ENCODE measurements at places on chromosomes 12 and 14.

GRCh38 chr14:50974118-50974517 is 29.8 kb upstream of the PYGL start:
- DNase-seq, result no peak

- no peak for DNase-seq
Measured at GRCh38 chr14:101774006-101774795, 12.7 kb downstream of the PPP2R5C start.

GRCh38 chr14:24160499-24160849 is 591 bp upstream of the IRF9 start:
- DNase-seq, result no peak

GRCh38 chr12:101764051-101764792 is 25.0 kb upstream of the SYCP3 start:
- no peak for DNase-seq

GRCh38 chr12:95942101-95942523 is 302 bp downstream of the CCDC38 start:
- no peak for DNase-seq

DNA sequence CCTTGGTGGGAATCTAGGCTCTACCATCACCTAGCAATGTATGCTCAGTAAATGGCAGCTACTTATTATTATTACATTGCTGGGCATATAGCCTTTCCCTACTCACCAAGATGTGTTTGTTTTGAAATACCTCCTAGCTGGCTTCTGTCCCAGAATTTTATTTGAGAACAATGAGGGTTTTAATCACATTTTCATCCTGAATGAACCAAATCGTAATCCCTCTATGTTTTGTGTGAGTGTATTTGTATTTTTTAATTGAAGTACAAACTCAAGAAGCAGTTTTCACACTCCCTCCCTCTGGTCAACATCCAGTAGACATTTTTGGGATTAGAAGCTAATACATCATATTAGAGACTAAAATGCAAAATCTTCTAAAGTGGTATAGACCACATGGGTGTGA is 7.6 kb downstream of the SLC7A8 start:
- DNase-seq, result no peak

- no peak for DNase-seq
Measured at GRCh38 chr12:45671254-45671653, 58.3 kb upstream of the ARID2 start.

- no peak for DNase-seq
Measured at GRCh38 chr14:60589442-60589841, 59.8 kb downstream of the SIX1 start.

DNA sequence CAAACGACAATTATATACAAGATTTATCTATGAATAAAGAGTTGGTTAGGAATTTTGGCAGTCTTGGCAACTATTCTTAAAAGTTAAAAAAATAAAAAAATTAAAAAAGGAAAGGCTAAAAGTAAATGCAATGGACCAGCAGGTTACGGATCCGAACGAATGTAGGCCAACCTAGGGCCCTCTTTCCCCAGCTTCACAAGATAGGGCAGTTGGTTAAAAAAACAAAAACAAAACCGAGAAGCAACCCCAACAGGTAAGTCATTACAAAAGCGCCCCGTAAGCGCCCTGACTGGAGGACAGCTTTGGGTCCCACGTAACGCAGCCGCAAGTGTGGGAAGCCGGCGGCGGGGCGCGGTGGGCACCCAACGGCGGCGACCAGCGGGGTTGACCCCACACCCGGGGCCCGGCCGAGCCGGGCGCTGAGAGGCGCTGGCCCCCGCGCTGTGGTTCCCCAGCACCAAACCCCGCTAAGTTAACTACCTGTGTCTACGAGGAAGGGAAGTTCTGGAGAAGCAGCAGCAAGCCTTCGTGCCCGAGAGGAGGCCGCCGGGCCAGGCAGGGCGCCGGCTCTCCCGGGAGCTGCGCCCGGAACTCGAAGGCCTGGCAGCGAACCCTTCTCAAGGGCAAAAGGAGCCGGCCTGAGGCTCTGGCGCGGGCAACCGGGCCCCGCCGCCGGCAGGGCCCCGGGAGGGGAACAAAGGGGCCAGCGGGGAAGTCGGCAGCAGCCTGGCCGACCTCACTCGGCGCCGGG is 882 bp downstream of the HECTD1 start:
- DNase-seq, result peak; percentile 87

DNA sequence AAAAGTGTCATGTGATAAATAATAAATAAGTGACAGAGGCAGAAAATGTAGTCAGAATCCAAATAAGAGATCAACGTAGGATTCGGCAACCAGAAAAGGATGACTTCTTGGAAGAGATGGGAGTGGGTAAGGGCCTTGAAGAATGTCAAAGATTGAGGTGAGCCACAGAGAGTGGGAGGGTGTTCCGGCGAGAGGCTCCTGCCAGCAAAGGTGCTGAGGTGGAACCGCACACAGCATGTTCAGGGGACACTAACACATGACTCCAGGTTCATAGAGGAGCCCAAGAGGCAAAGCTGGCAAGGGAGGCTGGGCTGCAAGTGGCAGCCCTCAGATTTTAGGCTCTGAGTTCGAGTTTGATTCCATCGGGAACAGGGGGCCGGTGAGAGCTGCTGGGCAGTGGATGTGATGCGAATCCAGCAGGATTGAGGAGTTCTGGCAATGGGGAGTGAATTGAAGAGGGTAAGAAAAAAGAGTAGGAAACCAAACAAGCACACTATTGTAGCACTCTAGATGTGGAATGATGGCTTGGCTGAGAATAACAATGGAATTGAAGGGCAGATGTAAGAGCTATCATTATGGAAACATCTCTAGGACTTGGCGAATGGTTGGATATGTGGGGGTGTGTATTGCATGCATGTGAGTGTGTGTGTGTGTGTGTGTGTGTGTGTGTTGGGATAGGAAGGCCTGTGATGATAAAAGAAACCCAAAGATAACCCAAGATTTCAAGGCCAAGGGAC is 36.5 kb downstream of the LRRC74A start:
- no peak for DNase-seq

DNA sequence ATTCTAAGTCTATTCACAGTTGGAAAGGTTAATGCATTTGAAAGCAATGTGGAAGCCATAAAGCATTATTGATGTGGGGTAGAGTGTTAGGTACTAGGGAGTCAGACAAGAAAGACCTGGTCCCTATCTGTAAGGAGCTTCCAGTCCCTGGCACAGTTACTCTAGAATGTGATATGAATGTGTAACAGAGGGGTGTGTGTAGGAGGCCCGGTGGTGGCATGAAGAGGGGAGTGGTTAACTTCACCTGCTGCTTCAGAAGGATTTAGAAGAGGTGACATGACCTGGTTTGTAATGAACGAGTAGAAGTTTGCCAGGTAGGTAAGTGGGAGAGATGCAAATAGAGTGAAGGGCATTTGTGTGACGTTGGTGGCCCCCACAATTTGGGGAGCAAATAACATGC is 15.1 kb upstream of the GALNT6 start:
- DNase-seq, result no peak

DNA sequence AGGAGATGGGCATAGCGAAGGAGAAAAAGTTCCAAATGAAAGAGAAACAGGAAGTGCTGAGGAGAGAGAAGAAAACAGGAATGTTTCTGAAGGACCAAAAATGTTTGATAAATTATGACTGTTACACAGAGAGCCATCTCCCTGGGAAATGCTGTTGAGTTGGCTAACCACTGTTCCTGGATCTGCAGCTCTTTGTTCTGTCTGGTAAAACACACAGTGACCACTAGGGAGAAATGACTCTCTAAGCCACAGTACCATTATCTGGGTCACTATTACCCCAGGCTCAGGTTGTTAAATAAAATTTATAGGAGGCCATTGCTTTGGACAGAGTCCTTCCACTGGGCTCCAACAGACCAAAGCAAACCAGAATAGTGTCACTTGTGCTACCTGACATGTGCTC is 219.3 kb downstream of the CRADD start:
- DNase-seq, result no peak

- no peak for DNase-seq
Measured at GRCh38 chr14:69882915-69883314, 3.7 kb downstream of the SMOC1 start.

DNA sequence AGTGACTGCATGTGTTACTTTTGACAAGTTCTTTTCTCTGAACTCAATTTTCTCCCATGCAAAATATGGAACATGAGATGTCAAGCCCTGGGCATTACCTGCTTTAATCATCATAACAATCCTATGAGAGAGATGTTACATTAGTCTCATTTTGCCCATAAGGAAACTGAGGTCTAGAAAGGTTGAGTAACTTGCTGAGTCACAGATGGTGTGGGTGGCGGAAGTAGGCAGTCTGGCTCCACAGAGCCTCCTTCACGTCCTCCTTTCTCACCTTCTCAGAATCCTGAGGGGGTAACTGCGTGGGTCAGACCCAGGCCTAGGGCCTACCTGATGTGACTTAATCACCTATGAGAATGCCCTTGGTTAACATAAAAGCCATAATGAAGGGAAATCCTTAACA is 50.7 kb downstream of the TMTC1 start:
- DNase-seq, result no peak

- DNase-seq, result no peak
Measured at GRCh38 chr12:21634245-21634644, 23.4 kb downstream of the LDHB start.

DNA sequence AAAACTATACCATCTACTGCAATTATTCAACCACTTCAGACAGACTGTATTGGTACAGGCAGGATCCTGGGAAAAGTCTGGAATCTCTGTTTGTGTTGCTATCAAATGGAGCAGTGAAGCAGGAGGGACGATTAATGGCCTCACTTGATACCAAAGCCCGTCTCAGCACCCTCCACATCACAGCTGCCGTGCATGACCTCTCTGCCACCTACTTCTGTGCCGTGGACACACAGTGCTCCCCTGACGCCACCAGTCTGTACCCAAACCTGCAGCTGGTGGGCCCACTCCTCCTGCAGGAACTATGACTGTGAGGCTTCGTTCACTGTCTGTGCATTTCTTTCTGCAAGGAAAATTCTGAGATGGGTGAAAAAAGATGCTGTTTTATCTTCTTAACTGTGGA is 284.7 kb downstream of the DAD1 start:
- DNase-seq, result no peak

DNA sequence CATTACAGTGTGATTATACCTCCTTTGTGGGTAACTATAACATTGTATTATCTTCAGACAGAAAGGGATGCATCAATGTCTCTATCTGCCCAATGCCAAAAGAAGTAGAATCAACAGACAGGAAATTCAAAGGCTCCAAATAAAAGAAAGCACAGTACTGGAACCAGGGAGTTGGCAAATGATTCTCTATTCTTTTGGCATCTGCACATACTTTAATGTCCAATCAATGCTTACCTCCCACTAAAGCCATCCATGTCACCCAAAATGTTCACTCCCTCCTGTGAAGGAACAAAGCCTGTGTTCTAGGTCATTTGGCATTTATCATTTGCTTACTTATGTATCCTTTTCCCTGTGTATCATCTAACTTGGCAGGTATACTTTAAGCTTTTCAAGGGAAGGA is 36.7 kb downstream of the KIF21A start:
- DNase-seq, result no peak

DNA sequence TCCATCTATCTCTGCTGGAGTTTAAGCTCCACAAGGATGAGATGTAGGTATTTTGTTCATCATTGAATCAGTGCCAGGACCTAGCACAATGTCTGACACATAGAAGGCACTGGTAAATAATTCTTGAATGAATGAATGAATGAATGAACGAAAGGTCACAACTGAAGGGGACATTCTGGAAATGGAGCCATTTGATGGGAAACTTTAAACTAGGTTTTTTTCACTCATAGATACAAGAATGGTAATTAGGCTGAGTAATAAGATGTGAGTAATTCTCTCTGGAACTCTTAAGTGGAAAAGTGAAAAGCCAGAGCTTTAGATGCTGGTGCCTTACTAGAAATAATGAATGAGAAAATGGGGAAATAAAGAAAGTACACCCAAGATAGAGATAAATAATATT is 44.3 kb downstream of the SCN8A start:
- no peak for DNase-seq

- DNase-seq, result no peak
Measured at GRCh38 chr12:89225808-89226411, 126.4 kb downstream of the DUSP6 start.

DNA sequence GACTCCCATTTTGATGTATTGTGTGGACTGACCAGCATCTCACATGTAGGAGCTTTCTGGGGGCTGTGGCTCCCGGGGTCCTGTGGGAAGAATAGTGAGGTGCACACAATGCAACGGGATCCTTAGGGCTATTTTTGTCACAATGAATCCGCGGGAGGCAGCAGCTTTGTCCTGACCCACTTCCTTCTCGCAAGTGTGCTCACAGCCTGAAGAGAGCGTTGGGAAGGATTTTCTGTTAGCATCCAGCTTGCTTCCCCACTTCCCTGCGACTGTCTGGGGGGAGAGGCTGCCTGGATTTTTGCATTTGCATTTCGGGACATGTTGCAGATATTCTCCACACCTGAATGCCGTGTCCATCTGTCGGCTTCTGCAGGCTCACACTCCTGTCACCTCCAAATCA is 31.9 kb downstream of the FZD10 start:
- no peak for DNase-seq

Measured in stimulated activated effector memory CD8-positive, alpha-beta T cell treated with anti-CD3 and anti-CD28 coated beads, Interleukin-12 subunit alpha, Interleukin-12 subunit beta, amount 100 ng/mL, for 72 hours (primary cell).